ENCODE measurements at places on chromosomes 6 and 20. TPM values are rescaled to one million over a fixed set of nuclear protein-coding genes. Genes with fewer than 3 reads are reported as not detected.

DNA sequence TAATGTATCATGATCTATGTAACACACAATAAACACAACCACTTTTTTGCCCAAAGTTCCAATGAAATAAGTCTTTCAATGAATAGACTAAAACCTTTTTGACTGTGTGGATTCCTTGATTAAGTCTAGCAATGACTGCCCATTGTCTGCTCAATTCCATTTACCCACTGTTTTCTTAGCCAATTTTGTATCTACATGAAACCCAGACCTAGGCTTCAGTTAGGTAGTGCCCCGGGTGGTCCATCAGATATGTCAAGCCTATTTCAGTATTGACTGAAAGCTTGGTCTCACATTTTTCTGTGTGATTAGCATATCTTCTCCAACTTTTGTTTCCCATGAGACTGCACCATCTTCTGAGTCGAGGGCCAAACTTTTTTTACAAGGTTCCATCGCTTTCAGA is 615.0 kb downstream of the C6orf118 start:
- peak; percentile 2 for DNase-seq

GRCh38 chr6:141988954-141989705 is 143.6 kb upstream of the GJE1 start:
- DNase-seq, result no peak

DNA sequence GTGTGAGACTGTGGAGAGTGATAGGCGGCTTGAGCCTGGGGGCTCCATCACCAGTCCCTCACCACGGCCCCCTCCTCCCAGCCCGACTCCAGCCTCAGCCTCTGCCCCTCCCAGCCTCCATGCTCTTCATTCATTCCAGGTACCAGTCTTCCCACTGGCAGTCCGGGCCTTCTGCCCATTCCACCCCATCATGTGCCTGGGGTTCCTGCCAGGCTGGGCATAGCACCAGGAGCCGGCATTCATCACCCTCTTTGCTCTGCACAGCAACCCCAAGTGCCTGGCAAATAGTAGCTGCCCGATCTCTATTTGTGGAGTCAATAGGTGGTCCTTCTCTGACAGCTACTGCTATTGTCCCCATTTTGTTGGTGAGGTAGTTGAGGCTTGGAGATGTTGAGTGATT is 39.6 kb upstream of the GTSF1L start:
- peak; percentile 88 for DNase-seq

- no peak for DNase-seq
Measured at GRCh38 chr6:76843054-76843822, 620.1 kb downstream of the HTR1B start.

- DNase-seq, result no peak
Measured at GRCh38 chr6:80347101-80347500, 240.6 kb downstream of the BCKDHB start.

Gene LY6G6D
- not detected for total RNA-seq

Gene PROKR2
- total RNA-seq, result 0.45 TPM

Gene OR2H2
- not detected for total RNA-seq

Gene LY6G6F
- 0.36 TPM for total RNA-seq
